Retinal pigment epithelial cell (primary cell): ENCODE measurements at places on chromosomes 6 and 20.

DNA sequence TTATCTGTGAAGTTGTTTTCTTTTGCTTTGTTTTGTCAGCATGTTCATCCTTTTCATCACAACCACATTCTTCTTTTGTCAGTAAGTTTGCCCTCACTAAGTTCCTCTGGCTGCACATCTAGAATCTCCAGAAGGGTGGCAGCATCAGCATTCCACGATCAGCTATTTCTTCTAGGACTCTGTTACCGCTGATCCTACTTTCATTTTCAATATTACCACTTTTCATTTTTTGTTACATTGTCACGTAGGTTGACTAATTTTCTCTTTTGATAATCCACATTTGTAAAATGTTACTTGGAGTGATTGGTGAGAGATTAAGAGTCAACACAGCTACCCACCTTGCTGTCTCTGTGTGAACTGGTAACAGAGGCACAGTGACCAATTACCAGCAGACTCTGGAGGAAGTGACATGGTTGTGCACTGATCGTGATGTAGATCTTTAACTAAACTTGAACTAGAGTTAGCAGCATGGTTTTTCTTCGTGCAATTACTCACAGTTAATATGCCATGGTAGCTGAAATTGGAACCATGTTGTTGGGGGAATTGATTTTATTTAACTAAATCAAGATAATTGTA, 307.9 kb upstream of the SLC35B3 start:
- DNase-seq: no peak

DNA sequence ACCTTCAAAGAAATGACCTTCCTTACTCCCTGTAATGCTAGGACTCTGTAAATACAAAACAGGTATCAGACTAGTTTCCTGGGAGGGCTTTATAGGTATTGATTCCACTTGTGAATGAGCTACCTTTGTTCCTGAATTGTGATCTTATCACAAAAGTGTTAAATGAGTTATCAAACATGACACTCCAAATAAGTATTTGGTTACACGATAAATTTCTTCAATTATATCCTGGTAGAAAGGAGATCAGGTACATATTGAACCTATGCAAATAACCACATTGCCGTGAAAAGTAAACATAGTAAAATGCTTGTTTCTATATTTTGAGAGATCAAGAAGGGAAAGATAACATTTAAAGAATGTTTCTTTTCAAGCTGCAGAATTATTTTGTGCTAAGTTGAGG, 285.3 kb downstream of the HIVEP2 start:
- no peak for DNase-seq

GRCh38 chr6:116579143-116579542, 7.8 kb downstream of the RWDD1 start:
- no peak for DNase-seq

- DNase-seq: peak; percentile 15
These were observed 82.8 kb downstream of the FAM83B start for GRCh38 chr6:54929245-54929909.

- DNase-seq: no peak
These were observed 68.7 kb downstream of the PHACTR2 start for GRCh38 chr6:143746202-143747119.

GRCh38 chr6:38160831-38161230, 341.3 kb downstream of the ZFAND3 start:
- no peak for DNase-seq

DNA sequence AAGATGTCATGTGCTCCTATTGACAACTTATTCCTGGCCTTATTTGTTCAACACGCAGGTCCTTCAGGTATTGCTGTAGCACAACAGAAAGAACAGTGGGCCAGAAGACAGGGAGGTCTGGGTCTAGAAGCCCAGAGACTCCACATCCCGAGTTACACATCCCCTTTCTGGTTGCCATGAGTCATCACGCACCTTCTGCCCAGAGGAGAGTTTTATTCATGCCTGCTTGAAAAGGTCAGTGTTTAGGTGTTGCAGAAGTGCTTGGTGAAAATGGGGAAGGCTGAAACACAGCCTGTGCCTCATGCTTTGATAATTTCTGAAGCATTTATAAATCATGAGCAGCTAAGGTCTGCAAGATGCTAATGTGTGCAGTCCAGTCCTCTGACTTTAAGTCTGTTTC, 256.4 kb downstream of the GMPR start:
- DNase-seq: no peak

GRCh38 chr6:114058435-114058834, 87.5 kb upstream of the HDAC2 start:
- no peak for DNase-seq
